LNCaP clone FGC (cell line): ENCODE measurements at places on chromosomes 7 and 10.
A peak's percentile ranks its signal among the peaks of the same experiment; 100 is the strongest.

GRCh38 chr10:95336702-95337101 lies 45.9 kb upstream of the PDLIM1 start:
- DNase-seq: no peak

- DNase-seq: no peak
These were observed 12.4 kb downstream of the PARD3 start for GRCh38 chr10:34802692-34803091.

DNA sequence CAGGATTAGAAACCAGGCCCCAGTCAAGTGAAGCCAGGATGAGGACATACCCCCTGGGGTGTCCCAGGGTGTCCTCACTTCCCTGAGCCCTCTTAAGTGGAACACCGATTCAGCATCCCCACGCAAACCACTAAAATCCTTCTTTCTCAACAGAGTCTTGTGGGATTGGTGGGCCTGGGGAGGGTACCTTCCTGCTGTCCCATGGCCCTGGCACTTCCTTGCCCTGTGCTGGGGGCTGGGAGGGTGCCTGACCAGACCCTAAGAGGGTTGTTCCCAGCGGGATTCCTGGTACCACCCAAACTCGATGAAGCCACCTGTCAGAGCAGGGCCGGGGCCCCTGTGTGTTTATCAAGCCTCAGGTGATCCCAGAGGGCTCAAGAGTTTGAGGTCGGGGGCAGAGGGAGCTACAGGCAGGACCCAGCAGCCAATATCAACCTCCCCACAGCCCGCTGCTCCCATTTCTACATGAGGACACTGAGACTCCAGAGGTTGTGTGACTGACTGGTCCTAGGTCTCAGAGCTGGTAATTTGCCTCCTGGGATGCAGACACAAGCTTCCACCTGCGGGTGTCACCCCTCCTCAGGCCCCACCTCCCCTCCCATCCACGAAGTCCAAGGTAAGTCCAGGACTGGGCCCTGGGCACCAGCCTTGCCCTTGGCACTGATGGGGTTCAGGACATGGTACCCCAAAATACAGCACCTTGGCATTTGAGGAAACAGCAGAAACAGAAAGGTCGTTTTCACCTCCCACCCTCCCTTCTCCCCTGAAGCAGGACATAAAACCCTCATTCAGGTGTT lies 31.4 kb downstream of the OAT start:
- DNase-seq: no peak

DNA sequence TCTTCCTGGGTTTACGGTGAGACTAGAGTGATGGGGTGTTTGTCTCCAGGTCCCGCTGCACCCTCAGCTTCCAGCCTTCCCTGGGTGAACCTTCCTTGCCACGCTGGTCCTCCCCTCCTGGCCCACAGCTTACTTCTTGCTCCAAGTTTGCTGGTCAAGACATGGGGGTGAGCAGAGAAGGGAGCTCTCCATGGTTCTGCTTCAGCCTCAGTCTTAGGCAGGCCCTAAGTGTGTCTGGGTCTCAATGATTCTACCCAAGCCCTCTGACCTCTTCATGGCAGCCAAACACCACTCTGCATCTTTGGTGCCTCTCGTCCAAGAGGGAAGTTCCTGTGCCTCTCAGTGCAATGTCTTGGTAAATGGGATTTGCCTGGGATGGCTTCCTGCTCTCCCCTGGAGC lies 356.5 kb upstream of the KLF6 start:
- DNase-seq: peak; percentile 10

DNA sequence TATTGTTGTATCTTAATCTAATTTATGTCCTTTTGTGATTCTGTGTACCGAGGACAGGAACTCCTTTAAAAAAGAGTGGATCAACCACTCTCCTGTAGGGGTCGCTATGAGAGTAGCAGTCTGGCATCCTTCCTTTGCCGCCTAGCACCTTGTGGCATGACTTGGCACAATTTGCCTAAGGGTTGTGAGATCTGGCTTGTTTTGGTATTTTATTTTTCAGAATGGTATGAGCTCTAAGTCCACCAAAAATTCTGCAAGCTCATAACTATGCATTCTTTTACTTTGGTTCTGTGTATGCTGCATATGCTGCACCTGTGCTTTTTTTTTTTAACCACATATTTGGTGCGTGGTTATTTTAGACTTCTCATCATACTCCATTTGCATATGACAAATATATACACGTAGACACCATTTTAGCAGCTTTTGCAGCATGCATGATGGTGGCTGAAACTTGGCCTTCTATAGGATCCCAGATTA lies 112.8 kb downstream of the CDK14 start:
- no peak for DNase-seq

DNA sequence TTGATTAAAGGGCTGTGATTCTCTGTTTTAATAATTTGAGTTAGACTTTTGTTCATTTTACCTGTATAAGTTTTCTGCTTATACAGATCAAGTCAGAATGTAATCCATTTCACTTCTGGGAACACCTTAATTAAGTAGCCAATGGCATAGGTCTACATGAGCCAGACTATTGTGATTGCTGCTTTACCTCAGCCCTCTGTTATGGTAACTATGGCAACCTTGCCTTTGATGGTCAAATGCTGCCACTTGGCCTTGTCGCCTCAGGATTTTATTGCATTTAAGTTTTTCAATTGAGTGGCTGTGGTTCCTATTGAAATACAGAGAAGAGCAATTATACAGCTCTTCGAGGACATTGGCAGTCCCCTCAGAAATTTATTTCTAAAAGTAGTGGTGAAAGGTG lies 64.3 kb upstream of the TMEM106B start:
- DNase-seq: no peak

- no peak for DNase-seq
These were observed 348.8 kb downstream of the GALNT17 start for GRCh38 chr7:71480791-71481190.

GRCh38 chr10:65861249-65861648 lies 1064.6 kb upstream of the LRRTM3 start:
- DNase-seq: no peak

DNA sequence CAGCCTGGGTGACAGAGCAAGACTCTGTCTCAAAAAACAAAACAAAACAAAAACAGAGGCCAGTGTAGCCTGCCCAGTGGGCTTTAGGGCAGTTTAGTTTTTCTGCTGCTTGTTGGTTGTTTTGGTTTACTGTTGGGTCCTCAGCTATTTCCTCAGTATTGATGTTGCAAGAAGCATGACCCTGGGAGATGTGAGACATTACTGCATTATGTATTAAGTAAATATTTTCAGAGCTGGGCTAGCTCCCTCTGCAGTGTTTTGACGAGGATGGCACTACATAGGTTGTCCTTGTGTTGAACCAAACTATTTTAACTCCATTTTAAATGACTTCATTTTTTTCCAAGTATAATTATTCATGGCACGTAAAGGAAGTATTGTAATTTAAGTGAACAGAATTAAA lies 4.8 kb downstream of the AKAP9 start:
- DNase-seq: no peak

DNA sequence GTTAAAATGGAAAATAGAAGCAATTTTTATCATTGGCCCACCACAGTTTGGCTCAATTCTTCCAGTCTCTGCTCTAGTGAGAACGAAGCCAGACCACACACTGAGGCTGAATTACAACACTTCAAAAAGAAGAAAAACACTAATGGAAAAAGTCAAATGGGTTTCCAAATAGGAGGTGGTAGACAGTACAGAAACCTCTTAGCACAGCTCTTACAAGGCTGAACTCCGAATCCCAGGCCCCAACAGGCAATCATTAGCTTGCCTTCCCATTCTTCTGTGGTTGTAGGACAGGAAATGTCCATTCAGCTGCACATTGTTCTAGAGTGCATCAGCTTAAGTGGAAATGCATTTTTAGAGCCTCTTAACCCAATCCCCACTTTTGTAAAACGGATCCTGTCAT lies 115.1 kb upstream of the MEOX2 start:
- no peak for DNase-seq

DNA sequence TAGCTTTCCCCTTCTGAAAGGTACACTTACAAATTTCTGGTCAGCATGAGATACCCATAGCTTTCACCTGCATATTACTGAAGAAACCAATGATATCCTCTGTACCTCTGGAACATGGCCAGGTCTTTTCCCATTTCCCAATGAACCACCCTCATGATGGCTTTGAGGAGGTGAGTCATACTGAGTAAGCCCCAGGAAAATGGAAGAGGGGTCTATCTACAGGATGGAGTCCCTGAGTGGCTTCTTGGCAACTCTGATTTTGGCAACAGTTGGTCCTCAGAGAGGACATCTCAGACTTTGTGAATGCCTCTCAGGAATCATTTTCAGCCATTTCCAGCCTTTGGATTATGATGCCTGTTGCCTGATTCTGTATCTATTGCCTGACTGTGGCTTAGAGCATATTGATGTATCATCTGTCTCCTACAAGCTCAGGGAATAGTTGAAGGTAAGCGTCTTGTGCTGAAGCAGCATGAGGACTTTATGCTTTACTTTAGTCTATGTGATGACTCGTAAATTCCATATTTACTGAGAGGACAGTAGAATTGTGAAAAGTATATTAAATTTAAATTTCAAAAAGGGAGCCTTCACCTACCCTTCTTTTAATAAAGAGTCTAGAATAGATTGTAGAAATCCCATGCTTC lies 84.7 kb upstream of the DKK1 start:
- DNase-seq: no peak

DNA sequence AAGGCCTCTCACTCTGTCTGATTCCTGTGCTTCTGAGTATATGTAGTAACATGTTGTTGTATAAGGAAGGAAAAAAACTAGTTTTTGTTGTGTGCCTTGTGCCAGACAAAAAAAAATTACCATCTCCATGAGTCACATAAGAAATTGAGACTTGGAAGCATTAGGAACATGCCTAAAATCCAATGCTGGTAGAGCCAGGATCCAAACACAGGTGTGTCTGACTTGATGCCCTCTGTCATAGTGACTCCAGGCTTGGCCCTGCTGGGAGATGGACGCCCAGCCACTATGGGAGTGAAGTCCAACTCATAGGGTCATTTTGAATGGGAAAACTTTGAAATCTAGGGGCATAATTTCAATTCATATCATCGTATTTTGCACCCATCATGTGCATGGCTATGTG lies 38.0 kb downstream of the PYROXD2 start:
- no peak for DNase-seq

DNA sequence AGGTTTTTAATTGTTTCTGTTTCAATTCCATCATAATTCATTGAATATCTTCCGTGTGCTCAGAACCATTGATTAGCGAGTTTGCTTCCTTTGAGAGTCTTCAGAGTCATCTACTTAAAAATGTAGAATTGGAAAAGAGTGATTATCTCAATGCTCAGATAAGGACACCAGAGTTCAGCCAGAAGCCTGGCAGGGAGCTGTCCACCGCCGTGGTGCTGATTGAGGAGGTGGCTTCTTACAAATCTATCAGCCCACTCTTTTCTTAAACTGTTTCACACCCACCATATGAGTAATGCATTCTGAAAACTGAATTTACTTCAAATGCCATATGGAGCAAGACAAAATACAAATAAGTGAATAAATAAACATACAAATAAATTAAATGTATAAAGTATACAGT lies 79.3 kb downstream of the INSYN2A start:
- DNase-seq: peak; percentile 37

DNA sequence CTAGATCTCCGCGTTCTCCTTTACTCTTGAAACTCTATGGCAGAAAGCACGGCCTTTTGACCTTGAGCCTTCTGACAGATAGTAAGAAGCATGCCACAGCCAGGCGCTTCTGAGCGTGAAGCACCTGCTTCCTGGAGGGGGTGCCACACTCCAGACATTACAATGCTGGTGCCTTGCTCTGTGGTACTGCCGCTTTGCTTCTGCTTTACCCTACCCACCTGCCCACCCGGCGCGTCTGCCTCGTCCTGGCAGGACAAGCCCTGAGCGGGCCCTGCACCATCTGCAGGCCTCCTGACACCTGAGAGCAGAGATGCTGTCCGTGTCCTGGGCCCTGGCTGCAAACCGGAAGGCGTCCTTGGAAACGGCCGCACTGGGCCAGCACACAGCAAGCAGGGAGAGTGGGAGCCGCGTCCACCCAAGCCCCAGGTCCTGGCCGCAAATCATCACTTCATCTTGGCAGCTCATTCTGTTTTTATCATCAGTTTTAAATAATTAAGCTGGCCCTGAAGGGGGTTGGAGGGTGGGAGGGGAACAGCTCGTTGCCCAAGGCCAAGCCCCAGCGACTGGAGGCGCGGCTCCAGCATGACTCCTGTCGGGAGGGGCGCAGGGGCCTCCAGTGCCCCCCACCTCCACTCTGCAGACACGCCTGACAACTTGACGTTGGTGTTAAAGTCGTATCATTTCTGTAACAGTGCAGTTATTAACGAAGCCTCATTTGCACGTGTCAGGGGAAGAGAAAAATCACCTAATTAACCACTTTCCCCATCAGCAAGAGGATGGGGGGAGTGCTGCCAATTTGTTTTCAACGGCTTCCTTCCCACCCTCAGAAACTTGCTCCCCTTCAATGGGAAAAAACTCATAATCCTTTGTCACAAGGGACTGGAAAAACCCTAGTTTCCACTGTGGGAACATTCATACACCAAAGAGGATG lies 132.2 kb downstream of the MAD1L1 start:
- no peak for DNase-seq

DNA sequence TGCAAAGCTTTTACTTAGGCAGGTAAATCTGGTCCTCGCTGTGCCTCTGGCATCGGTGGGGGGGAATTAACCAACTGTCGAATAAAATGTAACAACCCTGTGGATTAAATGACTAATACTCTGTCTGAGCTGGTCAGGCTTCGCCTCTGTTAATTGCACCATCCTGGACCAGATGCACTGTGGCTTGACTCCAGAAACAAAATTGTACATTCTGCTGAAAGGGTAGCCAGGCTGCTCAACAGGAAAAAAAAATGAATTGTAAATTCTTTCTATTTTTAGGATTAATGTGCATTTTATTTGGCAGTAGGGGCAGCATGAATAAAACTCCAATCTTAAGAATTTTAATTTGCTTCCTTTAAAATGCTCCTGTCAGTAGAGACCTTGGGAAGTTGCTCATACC lies 389.4 kb downstream of the SORCS1 start:
- DNase-seq: no peak

GRCh38 chr7:116932566-116932965 lies 20.7 kb upstream of the ST7 start:
- no peak for DNase-seq

- DNase-seq: no peak
These were observed 10.8 kb downstream of the TLX1 start for GRCh38 chr10:101141616-101142532.

- DNase-seq: no peak
These were observed 22.3 kb upstream of the LRRN3 start for GRCh38 chr7:111068618-111069017.

DNA sequence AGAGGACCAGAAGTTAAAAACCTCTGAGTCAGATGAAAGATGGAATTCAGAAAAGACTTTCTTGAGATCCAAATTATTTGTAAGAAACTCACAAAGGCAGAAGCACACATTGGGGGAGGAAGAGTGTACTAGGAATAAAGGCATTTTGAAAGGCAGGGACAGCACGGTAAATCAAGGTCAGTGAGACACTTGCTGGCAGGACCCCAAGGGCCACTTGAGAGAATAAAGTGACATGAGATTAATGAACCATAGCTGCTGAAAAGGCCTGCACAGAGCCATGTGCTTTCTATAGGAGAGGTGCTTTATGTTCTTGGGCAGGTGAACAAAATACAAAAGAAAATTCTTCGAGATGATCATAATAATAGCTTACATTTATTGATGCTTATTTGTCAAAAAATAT lies 929.9 kb upstream of the MBL2 start:
- no peak for DNase-seq

- no peak for DNase-seq
These were observed 255.1 kb upstream of the MKLN1 start for GRCh38 chr7:131072505-131073091.
